ENCODE measurements at places on chromosomes 1 and 21.

DNA sequence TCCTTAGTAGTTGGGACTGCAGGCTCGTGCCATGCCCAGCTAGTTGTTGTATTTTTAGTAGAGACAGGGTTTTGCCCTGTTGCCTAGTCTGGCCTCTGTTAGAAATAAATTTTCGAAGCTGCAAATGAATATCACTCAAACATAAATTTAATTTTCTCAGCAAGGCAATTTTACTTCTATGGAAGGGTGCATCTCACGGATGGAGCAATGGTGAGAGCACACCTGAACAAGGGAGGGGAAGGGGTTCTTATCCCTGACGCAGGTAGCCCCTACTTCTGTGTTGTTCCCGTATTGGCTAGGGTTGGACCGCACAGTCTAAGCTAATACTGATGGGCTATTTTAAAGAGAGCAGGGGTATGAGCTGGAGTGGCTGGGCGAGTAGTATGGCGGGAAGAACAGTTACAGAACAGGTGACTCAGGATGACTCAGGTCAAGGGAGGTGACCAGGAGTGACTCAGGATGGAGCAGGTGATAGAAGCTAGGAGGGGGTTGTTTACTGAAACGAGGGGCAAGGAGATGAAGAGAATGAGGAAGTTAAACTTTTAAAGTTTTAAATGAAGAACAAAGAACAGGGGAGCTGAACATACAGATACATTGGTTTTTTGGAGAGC is 7.5 kb downstream of the MDM4 start:
- peak; percentile 55 for DNase-seq

- DNase-seq, result no peak
Measured at GRCh38 chr1:115912116-115912515, 64.2 kb upstream of the SLC22A15 start.

- no peak for DNase-seq
Measured at GRCh38 chr1:18636596-18637508, 6.2 kb downstream of the PAX7 start.

DNA sequence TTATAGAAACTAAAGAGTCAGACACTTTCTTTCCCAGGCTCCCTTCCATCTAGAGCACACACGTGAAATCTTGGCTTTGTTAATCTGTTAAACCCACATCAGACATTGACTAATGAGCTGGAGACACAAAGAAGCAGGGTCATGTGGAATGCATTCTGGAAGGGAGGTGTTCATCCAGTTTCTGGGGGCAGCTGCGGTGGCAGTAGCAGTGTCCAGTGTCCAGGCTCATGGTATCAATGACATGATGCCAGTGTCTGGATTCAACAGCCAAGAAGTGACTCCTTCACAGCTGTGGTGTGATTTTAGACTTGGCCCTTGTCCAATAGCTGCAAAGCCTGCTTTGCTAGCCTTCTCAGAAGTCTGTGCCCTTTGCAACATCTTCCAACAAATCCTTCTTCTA is 95.2 kb downstream of the NTPCR start:
- no peak for DNase-seq

- no peak for DNase-seq
Measured at GRCh38 chr1:88801575-88802208, 89.7 kb downstream of the GTF2B start.

- DNase-seq, result no peak
Measured at GRCh38 chr1:59298026-59298583, 1.2 kb downstream of the FGGY start.

GRCh38 chr1:226094451-226094850 is 31.9 kb downstream of the H3-3A start:
- no peak for DNase-seq

DNA sequence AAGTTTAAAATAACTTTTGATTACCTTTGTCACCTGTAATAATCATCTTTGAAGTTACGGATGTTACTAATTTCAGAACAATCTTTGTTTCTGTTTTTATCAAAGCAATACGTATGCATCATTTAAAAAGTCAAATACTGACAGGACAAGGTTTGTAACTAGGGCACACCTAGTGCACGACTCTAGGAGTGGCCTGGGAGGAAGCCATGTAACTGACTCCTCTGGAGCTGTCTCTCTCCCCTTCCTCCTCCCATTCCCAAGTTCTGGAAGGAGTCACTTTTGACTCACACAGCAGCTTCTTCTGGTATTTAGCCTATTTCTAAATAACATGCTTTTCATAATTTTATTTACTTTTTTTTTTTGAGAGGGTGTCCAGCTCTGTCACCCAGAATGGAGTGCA is 11.8 kb upstream of the RAP1GAP start:
- DNase-seq, result no peak

DNA sequence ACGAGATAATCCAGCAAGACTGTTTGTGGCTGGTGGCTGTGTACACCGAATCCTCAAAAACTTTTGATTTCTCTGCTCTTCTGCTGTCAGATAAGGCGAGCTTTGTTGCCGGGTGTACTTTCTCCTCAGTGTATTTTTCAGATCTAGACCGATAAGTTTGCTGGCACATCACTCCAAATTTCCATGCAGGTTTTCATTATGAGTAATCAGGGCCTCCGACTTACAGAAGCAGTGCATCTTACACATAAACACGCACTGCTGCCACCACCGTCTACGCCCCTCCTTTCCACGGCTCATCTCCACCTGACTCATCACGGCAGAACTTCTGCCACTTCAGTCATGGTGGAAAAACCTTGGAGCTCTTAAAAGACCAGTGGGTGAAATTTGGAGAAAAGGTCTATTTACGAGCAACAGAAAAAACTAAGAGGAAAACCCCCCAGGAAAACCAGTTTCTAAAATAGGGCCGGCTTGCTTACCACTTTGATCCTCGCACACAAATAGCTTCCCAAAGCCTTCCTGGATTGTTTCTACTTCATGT is 7.7 kb downstream of the ZBTB21 start:
- peak; percentile 72 for DNase-seq

DNA sequence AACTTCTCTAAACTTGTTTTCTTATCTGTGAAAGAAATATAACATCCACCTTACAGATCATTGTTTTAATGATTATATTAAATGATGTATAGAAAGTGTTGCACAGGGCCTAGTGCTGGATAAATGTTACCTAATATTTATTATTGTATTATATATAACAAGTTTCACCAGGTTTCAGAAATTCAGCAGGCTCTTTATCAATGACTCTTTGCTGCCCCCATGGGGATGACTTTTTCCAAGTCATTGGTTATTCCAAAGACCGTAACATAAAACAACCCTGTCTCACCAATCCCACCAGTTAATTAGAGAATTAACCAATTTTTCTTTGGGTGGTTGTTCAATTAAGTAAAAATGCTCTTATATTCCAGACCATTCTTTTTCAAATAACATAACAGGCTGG is 7.3 kb upstream of the DEDD start:
- DNase-seq, result peak; percentile 67

GRCh38 chr1:193494368-193494767 is 308.0 kb upstream of the B3GALT2 start:
- DNase-seq, result no peak

DNA sequence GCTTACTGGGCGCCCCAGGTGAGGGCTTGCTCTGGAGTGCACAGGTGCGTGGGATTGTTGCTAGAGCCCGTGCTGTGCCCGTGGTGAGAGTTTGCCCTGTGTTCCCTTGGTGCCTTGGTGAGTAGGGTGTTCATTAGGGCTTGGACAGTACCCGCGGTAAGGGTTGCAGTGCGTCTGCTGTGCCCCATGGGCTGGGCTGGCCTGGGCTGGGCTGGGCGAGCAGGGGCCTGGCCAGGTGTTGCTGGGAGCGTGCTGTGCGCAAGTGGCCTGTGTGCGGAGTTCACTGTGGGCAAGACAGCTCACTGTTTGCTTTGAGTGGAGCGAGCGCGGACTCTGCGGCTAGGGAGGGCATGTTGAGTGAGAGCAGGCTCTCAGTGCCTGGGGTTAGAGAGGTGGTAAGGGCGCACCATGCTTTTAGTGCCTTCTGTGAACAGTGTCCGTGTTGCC is 725 bp downstream of the CR1L start:
- no peak for DNase-seq

- DNase-seq, result no peak
Measured at GRCh38 chr1:27398405-27399149, 6.2 kb downstream of the GPR3 start.

GRCh38 chr1:60271041-60271440 is 197.5 kb upstream of the C1orf87 start:
- no peak for DNase-seq

GRCh38 chr1:14590411-14591180 is 7.9 kb upstream of the KAZN start:
- DNase-seq, result no peak

GRCh38 chr1:65075123-65075976 is 72.7 kb upstream of the AK4 start:
- DNase-seq, result peak; percentile 75

DNA sequence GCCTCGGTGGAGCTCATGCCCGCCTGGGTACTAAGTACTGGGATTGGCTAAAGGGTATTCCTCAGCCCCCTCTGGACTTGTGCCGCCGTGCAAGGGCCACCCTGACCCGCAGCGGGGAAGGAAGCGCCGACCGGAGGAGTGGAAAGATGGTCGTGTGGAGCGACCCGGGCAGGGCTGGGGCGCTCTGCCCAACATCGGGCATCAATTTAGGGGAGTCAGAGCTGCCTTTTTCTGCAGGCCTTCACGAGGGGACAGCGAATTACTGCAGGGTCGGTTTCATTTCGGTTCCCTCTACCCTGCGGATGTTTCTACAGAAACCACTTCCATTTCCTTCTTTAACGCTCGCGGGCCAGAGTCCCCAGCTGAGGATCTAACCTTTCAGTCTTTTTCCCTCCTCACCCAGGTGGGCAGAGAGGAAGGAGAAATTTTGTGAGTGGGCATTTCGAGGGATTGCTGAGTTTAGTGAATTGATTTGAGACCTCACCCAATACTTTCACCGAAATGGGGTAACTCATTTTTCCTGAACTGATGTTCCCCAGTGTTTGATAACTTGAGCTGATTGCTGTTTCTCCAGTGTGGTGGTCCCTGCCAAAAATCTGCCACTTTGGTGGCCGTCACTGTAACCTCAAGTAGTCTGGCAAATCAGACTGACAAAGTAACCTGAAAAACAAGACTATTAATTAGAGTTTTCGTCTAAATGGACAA is 1.1 kb downstream of the TOR1AIP1 start:
- peak; percentile 50 for DNase-seq

GRCh38 chr1:7616953-7617352 is 154.1 kb upstream of the VAMP3 start:
- DNase-seq, result no peak

DNA sequence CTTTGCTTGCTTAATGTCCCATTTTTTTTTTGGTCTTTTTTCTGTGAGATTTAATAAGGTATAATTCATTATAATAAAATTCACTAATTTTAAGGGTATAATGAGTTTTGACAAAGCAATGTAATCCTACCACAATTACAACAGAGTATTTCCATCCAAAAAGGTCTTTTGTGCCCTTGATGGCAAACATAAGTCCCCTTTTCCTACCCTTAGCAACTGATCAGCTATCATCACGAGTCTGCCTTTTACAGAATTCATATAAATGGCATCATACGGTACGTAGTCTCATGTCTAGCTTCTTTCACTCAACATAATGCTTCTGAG is 7.5 kb downstream of the SDHB start:
- no peak for DNase-seq

DNA sequence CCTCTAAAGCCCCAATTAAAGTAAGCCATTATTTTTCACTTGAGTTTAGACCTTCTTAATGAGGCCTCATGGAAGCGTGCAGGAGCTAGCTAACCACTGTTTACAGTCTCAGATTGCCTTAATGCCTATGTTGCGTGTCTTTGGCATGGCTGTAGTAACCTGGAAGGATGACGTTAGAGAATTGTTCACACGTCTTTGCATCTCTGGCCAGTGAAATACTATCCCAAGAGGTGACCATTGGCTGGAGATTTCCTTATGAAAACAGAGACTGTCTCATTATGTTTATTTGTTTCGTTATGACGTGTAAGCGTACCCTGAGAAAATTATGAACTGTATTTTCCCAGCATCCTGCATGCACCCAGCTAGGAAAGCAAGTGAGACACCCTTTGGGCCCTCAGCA is 18.6 kb upstream of the BMP8A start:
- DNase-seq, result no peak

DNA sequence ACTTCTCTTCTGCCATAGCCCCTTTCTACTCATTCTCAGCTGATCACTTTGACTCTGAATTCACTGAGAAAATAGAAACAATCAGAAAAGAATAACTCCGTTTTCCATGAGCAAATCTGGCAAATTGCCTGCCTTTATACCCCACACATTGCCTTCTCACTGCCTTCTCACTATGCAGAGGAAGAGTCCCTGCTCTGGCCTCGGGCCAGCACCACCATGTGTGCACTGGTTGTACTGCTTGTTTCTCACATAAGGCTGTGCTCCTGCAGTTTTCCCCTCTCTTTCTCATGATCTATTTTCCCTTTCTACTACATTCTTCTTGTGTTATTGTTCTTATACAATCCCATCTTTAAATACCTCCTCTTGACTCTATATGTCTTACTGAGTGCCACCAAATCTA is 2.3 kb upstream of the HMGCS2 start:
- no peak for DNase-seq

Data from CD4-positive, alpha-beta T cell treated with Interleukin-17A for 4 hours (primary cell).